ENCODE measurements at places on chromosomes 11 and 22.

- DNase-seq: no peak
These were observed 742.9 kb downstream of the LRRC4C start for GRCh38 chr11:40716344-40717130.

DNA sequence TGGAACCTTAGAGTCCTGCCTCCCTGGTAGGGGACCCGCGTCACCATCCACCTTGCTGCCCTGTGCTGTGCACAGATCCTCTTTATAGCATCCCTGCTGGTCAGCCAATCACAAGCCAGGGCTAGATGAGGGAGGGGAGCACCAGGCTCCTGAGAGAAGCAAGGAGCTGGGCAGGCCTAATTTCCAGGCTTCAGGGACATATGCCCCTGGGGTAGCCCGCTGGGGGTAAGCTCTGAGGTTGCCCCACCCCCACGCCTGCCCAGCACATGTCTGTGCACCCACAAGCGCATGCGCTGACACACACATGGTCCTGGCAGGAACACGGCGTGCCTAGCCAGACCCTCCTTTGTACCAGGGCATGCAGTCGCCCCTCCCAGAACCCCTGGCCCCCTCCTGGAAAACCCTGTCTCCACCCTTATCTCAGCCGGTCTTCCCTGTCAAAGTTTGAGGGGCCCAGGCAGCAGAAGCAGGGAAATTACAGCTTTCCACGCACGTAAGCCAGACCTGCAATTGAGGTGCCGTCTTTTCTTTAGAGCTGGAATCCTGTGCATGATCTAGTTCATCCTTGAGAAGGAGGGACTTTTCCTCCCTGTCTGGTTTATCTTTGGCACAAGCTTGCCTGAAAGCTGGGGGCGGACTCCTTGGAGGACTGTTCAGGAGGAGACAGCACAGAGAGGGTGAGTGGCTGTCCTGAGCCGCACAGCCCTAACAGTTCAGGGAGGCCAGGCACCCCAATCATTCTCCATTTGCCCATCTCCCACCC, 2.1 kb downstream of the SSTR3 start:
- no peak for DNase-seq

GRCh38 chr11:117597071-117597470, 199.9 kb downstream of the DSCAML1 start:
- no peak for DNase-seq

- DNase-seq: no peak
These were observed 24.3 kb downstream of the LRP5 start for GRCh38 chr11:68336716-68337115.

GRCh38 chr11:134781380-134781866, 369.4 kb upstream of the B3GAT1 start:
- peak; percentile 37 for DNase-seq

GRCh38 chr22:29359469-29359868, 28.9 kb downstream of the AP1B1 start:
- DNase-seq: peak; percentile 27

GRCh38 chr11:117820071-117820470, 4.5 kb downstream of the FXYD2 start:
- DNase-seq: no peak

DNA sequence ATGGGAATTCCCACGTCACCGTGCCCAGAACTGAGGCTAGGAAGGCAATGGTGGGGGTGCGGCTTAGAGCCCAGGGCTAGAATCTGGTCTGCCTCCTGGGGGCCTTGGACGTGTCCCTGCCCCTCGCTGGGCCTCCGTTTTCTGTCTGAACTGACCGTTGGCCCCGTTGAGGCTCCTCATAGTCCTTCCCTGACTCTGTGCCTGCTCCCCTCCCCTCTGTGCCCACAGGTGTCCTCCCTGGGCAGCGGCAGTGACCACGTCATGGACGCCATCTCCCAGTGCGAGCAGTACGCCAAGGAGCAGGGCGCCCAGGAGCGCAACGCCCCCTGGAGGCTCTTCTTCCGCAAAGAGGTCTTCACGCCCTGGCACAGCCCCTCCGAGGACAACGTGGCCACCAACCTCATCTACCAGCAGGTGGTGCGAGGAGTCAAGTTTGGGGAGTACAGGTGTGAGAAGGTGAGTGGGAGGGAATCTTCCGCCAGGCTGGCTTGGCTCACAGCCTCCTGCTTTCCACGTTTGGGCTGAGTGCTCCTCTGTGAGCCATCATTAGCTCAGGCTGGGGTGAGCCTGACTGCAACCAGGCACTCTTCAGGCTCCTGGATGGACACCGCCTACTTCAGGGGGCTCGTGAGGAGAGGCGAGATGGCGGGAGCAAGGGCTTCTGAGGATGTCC, 63.9 kb downstream of the MYO7A start:
- peak; percentile 73 for DNase-seq

DNA sequence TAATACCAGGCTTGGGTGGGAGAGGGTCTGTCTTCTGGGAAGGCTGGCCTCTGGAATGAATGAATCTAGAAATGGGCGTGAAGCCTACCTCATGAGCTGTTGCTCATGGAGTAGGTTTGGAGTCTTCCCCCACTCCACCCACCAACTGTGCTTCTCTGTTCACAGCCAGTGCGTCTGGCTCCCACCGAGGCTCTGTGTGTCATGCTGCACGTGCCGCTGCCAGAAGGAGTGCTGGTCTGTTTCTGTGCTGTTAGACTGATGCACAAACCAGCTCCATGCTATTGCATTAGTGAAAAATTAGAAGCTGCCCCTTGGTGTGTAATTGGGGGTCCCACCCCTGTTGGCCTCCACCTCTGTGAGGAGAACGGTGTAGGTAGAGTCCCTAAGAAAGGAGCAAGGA, 132.3 kb upstream of the PARVA start:
- DNase-seq: no peak

All from right kidney (tissue), 9 donors.